ENCODE measurements at places on chromosomes 5 and 9. TPM values are rescaled to one million over a fixed set of nuclear protein-coding genes. Genes with fewer than 3 reads are reported as not detected.

DNA sequence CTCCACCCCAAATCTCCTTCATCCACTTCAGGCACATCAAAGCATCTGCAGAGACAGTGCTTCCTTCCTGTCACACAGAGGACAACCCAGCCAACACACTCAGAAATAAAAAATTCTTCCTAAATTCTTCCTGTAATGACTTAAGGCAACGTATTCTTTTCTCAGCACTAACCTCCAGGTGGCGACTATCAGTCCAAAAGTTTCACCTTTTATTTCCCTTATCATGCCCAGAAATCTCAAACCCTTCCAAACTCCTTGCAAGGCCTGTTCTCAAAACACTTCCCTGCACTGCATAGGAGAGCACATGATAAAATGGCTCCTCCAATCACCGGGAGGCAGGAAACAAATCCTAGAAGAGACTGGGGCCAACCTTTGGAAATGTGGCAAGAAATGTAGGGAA lies 35.1 kb downstream of the SLIT3 start:
- DNase-seq = no peak

Gene PARP8
- 25.9 TPM for total RNA-seq

- no peak for DNase-seq
Observed at GRCh38 chr5:127411381-127411780, 106.1 kb upstream of the PRRC1 start.

DNA sequence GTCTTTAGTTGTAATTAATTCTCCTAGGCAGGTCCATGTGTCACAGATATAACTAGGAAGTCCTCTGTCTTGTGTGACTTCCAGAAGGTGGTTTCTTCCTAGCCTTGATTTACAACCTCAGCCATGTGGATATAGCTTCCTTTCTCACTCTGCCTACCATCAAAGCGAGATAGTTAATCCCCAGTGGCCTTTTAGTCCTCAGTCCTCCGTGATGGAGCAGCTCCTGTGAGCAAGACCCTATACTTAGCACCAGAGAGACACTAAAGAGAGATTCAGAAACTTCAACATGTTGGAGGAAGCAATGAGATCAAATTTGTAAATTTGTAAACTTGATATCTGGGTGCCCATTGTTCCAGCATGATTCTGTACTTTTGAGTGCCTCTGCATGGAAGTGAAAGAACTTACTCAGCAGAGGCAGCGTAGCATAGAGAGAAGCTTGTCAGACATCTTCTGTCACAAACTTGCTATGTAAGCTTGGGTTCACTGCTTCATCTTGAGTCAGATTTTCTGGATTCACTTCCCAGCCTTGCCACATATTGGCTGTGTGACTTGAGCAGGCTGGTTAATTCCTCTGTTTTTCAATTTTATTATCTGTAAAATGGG lies 170.2 kb upstream of the NR3C1 start:
- DNase-seq = no peak

Gene GPR151
- not detected for total RNA-seq

GRCh38 chr5:29143266-29143665 lies 2050.2 kb upstream of the CDH6 start:
- DNase-seq = no peak

Gene SHC3
- 2.0 TPM for total RNA-seq

Data from urinary bladder (tissue), 4 donors.